Stimulated activated naive CD4-positive, alpha-beta T cell treated with Interleukin-2 at 50 U/mL for 16 hours (primary cell): ENCODE measurements at places on chromosomes 11 and 22.

DNA sequence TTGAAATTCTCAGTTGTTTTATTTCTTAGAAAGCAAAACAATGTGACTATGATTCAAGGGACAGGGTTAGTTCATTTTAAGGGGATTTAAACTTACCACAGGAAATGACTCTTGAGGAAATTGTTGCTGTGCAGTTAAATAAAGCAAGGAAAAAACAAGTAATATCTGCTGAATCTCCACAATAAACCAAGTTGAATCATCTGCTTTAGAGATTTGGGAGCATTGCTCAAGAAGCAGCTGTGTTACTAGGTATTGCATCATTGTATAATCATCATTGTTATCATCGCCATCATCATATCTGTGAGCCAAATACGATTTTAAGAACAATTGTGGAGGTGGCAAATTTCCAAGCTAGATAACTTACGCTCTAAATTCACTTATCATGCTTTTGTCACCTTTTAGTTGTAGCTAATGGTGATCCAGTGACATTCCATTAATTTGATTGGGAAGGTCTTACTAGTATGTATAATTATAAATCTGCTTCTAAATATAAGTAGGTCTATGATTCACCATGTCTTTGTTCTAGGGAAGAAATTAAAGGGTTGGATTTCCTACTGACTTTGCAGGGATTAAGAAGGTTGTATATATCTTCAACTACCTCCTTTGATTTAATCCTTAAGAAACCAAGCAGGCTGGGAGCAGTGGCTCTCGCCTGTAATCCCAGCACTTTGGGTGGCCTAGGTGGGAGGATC lies 19.9 kb downstream of the MMP10 start:
- no peak for DNase-seq

- DNase-seq = no peak
These were observed 14.5 kb downstream of the PCSK7 start for GRCh38 chr11:117217141-117218084.

GRCh38 chr11:65417702-65418430 lies 4.7 kb upstream of the NEAT1 start:
- DNase-seq = no peak

GRCh38 chr11:128627666-128628324 lies 40.4 kb upstream of the ETS1 start:
- DNase-seq = peak; percentile 18

DNA sequence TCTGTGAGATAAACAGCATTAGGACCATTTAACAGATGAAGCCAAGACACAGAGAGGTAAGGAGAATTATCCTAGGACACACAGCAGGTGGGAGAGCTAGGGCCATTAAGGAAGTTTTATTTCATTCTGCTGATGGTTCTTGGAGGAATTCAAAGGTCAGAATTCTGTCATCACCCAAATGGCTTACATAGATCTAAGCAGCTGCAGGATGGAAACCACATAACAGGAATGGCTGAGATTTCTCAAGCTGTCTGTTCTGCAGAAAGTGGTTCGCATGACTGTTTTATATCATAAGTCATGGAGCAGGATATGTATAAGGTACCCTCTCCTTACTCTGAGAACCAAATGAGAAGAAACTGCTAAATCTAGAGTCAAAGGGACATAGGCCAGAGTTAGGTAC lies 163.2 kb upstream of the NARS2 start:
- no peak for DNase-seq

- no peak for DNase-seq
These were observed 248.1 kb downstream of the DLG2 start for GRCh38 chr11:85379066-85379465.

- DNase-seq = no peak
These were observed 36.4 kb upstream of the TREH start for GRCh38 chr11:118715837-118716260.

GRCh38 chr11:71557257-71557656 lies 8.1 kb upstream of the KRTAP5-10 start:
- no peak for DNase-seq

DNA sequence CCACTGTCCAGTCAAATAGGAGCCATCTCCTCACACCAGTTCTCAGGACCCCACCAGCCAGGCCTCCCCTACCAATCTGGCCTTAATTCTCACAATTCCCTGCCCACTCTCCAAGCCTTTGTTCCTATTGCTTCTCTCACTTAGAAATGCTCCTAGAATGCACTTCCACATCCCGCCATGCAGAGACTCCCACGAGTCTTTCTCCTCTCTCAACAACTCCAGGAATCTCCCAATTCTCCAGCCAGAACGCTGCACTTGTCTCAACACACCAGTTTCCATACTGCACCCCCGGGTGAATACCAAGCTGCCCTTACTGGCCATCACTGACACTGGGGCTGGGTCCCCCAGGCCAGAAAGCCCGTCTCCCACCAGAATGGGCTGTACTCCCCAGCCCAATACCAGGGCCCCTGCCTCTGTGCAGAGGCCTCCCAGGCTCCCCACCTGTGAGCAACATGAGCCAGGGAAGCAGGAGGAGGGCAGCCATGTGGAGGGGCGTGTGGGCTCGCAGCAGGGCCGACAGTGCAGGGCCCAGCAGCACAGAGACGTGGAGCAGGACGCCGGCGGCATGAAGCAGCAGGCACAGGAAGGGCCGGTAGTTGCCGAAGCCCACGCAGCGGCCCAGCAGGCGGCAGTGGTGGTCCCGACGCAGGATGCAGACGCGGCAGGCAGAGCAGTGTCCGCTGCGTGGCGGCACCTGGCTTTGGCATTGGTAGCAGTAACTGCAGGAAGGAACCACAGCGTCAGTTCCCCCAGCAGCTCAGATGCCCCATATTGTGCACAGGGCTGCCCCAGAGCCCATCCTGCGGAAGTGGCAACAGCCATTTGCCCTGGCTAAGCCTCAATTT lies 2.4 kb downstream of the ZDHHC24 start:
- peak; percentile 23 for DNase-seq

GRCh38 chr22:35641494-35642120 lies 6.6 kb upstream of the APOL6 start:
- DNase-seq = no peak

- no peak for DNase-seq
These were observed 160.5 kb upstream of the GRK3 start for GRCh38 chr22:25403811-25404471.

DNA sequence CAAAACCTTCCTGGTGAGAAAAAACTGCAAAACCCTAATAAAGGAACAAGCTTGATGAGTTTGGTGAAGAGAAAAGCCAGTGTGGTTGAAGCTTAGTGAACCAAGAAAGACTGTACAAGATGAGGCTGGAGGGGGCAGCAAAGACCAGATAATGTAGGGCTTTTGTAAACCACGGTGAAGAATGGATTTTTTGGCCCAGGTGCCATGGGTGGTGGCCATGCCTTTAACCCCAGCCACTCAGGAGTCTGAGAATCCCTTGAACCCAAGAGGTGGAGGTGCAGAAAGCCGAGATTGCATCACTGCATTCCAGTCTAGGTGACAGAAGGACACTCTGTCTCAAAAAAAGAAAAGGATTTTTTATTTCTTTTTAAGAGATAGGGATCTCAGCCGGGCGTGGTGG lies 5.0 kb upstream of the ZDHHC5 start:
- DNase-seq = no peak

- DNase-seq = no peak
These were observed 1.5 kb downstream of the RPS6KA4 start for GRCh38 chr11:64360448-64360921.

DNA sequence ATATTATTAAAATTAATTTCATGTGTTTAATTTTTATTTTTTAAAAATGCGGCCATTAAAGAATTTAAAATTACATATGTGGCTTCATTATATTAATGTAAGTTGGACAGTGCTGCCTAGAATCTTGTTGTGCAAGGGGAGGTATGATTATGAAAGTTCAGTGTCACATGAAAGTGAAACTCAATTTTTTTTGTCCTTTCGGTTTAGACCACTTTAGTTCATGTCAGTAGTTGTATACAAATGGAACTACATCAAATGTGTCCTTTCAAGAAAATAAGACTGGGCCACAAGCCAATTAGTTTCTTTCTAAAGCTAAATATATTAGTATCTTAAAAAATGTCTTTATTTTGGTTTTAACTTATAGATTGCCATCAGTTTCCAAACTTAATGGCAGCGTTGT lies 35.7 kb downstream of the TBCEL start:
- DNase-seq = no peak

DNA sequence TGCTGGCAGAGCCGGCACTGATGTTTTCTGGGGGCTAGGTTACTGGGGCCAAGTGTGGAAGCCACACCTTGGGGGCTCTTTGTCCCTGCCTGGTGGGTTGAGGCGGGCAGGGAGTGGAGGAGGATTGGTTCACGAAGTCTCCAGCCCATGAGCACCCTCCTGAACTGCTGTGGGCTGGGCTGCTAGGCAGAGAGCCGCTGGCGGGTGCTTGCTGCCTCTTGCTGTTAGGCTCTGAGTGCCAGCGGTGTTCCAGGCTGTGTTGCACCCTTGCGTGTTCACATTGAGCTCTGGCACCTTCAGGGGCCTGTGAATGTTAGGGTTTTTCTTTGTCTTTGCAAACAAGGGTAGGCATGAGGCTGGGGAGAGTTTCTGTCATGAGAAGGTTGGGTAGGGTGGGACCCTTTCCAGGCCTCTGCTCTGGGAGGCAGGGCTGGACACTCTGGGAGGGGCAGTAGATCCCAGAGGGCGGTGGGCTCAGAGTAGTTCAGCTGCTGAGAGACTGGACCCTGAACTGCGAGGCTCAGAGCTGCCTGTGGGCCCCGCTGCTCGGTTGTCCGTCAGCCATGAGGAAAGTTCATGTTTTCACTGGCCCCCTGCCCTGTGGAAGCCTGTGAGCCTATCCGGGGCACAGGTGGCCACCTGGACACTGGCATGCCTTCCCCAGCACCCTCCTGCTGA lies 24.0 kb upstream of the TMEM191C start:
- no peak for DNase-seq

- peak; percentile 46 for DNase-seq
These were observed 423 bp downstream of the PEX16 start for GRCh38 chr11:45917286-45917622.

GRCh38 chr11:22728600-22729389 lies 62.4 kb downstream of the GAS2 start:
- no peak for DNase-seq

DNA sequence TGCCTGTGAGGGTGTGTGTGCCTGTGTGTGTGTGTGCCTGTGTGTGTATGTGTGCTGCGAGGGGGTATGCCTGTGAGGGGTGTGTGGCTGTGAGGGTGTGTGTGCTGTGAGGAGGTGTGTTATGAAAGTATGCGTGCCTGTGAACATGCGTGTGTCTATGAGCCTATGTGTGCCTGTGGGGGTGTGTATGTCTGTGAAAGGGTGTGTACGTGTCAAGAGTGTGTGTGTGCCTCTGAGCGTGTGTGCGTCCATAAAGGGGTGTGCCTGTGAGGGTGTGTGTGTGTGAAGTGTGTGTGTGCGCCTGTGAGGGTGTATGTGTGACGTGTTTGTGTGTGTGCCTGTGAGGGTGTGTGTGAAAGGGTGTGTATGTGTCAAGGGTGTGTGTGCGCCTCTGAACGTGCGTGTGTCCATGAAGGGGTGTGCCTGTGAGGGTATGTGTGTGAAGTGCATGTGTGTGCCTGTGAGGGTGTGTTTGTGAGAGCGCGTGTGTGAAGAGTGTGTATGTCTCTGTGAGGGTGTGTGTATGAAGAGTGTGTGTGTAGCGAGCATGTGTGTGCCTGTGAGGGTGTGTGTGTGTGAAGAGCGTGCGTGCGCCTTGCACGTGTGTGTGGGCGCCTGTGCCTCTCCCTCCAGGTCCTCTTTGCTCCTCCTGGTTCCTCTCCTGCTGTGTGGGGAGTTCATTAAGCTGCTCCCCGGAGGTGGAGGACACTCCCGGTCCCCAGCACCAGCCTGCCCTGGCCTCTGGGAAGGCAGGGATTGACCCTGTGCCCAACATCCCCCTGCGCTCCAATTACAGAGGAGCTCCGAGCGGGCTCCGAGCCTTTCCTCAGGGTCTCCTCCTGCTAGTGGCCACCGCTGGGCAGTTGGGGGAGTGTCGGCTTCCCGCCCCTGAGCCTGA lies 53.3 kb downstream of the CACNA1I start:
- no peak for DNase-seq

GRCh38 chr11:19595840-19596751 lies 116.5 kb upstream of the NAV2 start:
- no peak for DNase-seq

DNA sequence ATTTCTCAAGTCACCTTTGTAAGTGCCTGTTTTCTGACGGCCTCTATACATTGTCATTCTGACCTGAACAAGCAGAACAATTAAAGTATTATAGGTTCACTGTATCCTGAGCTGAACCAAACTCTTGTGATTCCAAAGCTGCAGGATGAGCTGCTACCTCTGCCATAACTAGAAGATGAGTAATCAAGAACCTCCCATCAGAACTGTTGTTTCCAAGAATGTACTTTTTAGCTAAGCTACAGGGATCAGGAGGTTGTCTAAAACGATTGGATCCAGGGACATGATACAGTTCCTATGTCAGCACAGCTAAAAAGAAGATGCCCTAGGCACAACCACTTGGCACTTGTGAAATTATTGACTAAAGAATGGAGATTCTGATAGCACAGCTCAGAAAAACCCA lies 288.4 kb upstream of the CCDC90B start:
- no peak for DNase-seq

DNA sequence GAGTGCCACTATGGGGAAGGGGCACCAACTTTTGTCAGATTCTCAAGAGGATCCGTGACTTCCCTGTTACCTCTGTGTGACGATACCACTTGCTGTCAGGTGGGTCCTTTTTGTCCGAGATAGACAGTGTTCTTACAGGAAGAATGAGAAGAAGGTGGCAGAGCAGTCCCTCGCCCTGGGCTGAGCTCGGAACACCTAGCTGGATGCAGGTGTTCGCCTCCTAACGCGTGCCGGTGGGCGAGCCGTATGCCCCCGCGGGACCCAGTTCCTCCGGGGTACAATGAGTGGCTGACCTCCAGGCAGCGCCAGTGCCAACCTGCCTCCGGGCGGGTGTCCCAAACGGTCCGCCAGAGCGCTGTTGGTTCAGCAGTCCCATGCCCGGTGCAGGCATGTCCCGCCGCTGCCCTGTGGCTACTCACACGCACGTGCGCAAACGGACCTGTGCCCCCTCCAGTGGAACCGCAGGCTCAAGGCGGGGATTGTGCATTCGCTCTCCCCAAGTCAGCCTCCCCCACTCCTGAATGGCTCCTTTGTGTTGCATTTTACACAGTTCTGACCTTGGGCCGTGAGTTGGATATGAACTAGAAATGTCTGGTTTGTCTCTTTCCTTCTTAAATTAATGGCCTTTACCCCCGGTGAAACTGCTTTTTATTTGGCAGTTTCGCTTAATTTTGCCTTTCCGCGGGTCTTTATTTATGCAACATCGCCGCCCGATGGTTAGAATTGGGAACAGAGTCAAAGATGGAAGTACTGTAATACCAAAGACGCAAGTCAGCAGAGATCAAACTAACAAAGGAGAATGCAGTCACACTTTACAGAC lies 1.1 kb upstream of the ABTB2 start:
- DNase-seq = peak; percentile 59

DNA sequence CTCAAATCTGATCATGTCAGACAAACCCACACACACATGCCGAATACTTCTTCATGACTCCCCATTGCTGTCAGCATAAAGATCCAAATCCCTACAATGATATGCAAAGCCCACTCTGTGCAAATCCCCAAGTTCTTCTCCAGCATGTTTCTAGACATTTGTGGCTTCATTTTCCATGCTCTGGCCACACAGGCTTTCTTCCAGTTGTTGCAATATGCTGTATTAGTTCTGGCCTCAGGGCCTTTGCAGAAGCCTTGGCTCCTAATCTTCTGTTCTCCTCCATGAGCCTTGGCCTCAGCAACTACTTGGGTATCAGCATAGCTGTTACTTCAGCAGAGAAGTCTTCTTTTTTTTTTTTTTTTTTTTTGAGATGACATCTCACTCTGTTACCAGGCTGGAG lies 49.6 kb downstream of the NAV2 start:
- DNase-seq = no peak
